ENCODE measurements at places on chromosomes 5 and 9.

GRCh38 chr5:589173-589572 is 23.0 kb upstream of the CEP72 start:
- DNase-seq = no peak

GRCh38 chr9:124439686-124440243 is 10.5 kb upstream of the ADGRD2 start:
- DNase-seq = no peak

GRCh38 chr5:6886866-6887265 is 173.6 kb downstream of the TENT4A start:
- no peak for DNase-seq

DNA sequence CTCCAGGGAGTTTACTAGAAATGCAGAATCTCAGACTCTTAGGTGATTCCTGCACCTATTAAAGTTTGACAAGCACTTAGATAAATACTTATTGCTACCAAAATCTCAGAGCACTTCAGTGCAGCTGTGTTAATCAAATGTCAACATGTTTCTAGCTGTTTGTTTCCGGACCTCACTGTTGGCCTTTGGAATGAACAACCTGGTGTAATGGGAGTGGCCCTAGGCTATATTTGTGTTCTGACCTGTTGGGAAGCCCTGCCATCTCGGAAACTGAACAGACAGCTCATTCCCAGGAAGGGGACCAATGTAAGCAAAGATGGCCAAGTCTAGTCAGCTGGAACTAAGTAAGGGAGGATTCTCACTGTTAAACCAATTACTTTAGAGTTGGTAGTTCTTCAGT is 145.0 kb upstream of the SLC28A3 start:
- DNase-seq = no peak

- no peak for DNase-seq
These were observed 15.6 kb downstream of the JADE2 start for GRCh38 chr5:134540747-134541733.
